ENCODE measurements at places on chromosomes 6 and 20. TPM values are rescaled to one million over a fixed set of nuclear protein-coding genes. Genes with fewer than 3 reads are reported as not detected.
A peak's percentile ranks its signal among the peaks of the same experiment; 100 is the strongest.

DNA sequence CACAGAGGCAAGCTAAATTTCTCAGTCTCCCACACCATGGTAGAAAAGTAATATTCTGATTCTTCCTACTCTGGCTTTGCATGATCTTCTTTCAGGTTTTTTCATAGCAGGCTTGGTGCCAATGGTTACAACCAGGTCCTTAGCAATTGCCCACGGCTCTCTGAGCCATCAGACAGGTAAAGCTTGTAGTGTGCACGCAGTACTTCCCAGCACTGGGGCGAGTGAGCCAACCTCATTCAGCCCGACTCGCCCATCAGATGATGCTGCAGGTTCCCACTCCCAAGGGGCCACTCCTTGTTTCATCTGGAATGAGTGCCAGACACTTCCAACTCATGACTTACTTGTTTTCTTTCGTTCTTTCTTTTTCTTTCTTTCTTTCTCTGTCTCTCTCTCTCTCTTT, 78.3 kb downstream of the PERP start:
- DNase-seq, result no peak
- H3K27ac ChIP-seq, result no peak overlapping the region

Gene SLC2A10
- polyA plus RNA-seq, result 14.1 TPM

GRCh38 chr6:73932866-73933265, 236.9 kb downstream of the CD109 start:
- no peak overlapping the region for H3K27ac ChIP-seq
- H3K36me3 ChIP-seq, result no peaks in the 10 kb centered on the region
- H3K4me3 ChIP-seq, result no peak overlapping the region

- peaks cover 8% of the 10 kb centered on the region for H3K4me1 ChIP-seq
- H3K4me3 ChIP-seq, result no peak overlapping the region
- no peaks in the 10 kb centered on the region for H3K36me3 ChIP-seq
- peaks cover 8% of the 10 kb centered on the region for H3K27me3 ChIP-seq
- no peak overlapping the region for H3K27ac ChIP-seq
Measured at GRCh38 chr20:5927749-5928462, 22.4 kb downstream of the TRMT6 start.

Gene CBLN4
- not detected for polyA plus RNA-seq

- H3K27me3 ChIP-seq, result peaks cover 43% of the 10 kb centered on the region
- H3K4me1 ChIP-seq, result no peaks in the 10 kb centered on the region
- no peak overlapping the region for H3K4me3 ChIP-seq
Measured at GRCh38 chr6:137488150-137489045, 5.8 kb downstream of the OLIG3 start.

DNA sequence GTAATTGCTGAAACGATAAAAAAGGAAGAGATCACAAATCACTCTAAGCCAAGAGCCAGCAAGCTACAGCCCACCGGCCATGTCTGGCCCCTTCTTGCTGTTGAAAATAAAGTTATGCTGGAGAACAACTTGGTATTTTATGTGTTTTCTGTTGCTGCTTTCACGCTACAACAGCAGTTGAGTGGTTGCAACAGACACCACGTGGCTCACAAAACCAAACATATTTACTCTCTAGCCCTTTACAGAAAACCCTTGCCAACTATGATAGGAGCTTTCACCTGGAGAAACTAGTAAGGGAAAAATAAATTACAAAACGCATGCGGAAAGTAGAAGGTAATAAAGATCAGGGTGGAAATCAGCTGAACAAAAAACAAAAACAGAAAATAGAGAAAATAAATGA, 41.1 kb upstream of the SLCO4A1 start:
- peaks cover 7% of the 10 kb centered on the region for H3K4me1 ChIP-seq
- no peaks in the 10 kb centered on the region for H3K27me3 ChIP-seq
- H3K27ac ChIP-seq, result no peak overlapping the region
- DNase-seq, result no peak

Gene MAS1
- polyA plus RNA-seq, result not detected

Gene MCCD1
- polyA plus RNA-seq, result not detected

GRCh38 chr6:165999279-165999678, 168.4 kb downstream of the TBXT start:
- DNase-seq, result no peak
- no peak overlapping the region for H3K4me3 ChIP-seq
- H3K4me1 ChIP-seq, result no peaks in the 10 kb centered on the region
- H3K27ac ChIP-seq, result no peak overlapping the region
- H3K36me3 ChIP-seq, result no peaks in the 10 kb centered on the region
- no peaks in the 10 kb centered on the region for H3K27me3 ChIP-seq

Gene CST5
- not detected for polyA plus RNA-seq

- H3K4me3 ChIP-seq, result no peak overlapping the region
- no peaks in the 10 kb centered on the region for H3K4me1 ChIP-seq
- no peaks in the 10 kb centered on the region for H3K27me3 ChIP-seq
- DNase-seq, result no peak
Measured at GRCh38 chr6:147382945-147383554, 125.4 kb upstream of the SAMD5 start.

DNA sequence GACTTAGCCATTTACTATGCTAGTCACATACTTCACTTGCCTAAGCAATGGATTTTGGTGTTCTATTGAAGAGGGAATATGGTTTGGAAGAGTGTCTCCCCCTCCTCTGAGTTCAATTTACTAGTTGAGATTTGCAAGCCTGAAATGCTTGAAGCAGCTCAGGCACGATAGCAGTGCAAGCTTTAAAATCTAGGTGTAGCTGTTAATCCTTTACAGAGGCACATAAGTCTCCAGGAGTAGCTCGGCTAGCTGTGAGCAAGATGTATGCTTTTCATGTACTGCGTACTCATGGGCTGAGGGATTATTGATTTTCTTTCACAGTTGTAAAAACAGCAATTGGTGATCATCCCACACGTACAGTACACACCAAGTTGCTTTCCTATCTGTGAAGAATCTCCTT, 726 bp downstream of the FLRT3 start:
- H3K27me3 ChIP-seq, result no peaks in the 10 kb centered on the region
- no peak for DNase-seq
- H3K4me1 ChIP-seq, result peaks cover 4% of the 10 kb centered on the region

DNA sequence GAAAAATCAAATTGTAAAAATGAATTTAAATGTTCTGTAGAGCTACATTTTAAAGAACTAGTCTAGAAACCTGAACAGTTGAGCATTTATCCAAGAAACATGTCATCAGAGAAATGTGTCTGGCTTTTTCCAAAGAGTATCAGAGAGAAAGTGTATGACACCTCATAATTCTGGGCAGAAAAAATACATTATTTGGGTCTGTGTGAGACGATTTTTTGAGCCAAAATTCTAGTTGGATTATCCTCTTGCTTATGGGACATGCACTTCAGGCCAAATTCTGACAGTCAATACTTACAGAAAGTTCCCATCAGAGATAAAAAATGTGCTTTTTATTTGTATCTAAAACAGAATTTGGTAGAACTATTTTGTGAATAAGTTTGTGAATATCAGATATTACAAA, 1242.7 kb downstream of the EPHA7 start:
- no peaks in the 10 kb centered on the region for H3K27me3 ChIP-seq
- H3K4me1 ChIP-seq, result no peaks in the 10 kb centered on the region
- no peak overlapping the region for H3K4me3 ChIP-seq

Gene PTK7
- 105 TPM for polyA plus RNA-seq

GRCh38 chr6:2594868-2595267, 155.9 kb downstream of the MYLK4 start:
- no peaks in the 10 kb centered on the region for H3K27me3 ChIP-seq
- no peaks in the 10 kb centered on the region for H3K36me3 ChIP-seq
- no peak overlapping the region for H3K4me3 ChIP-seq
- H3K27ac ChIP-seq, result no peak overlapping the region

Gene GPX5
- polyA plus RNA-seq, result not detected

Gene IP6K3
- 0.21 TPM for polyA plus RNA-seq

Gene RRBP1
- 50.2 TPM for polyA plus RNA-seq

Gene PREX1
- polyA plus RNA-seq, result 5.3 TPM

- no peak for DNase-seq
- peaks cover 6% of the 10 kb centered on the region for H3K4me1 ChIP-seq
- H3K4me3 ChIP-seq, result no peak overlapping the region
- H3K27ac ChIP-seq, result no peak overlapping the region
- peaks cover 79% of the 10 kb centered on the region for H3K36me3 ChIP-seq
Measured at GRCh38 chr6:134961366-134961765, 11.5 kb upstream of the ALDH8A1 start.

GRCh38 chr20:51159981-51160380, 137.1 kb upstream of the KCNG1 start:
- peaks cover 54% of the 10 kb centered on the region for H3K4me1 ChIP-seq
- peaks cover 44% of the 10 kb centered on the region for H3K27me3 ChIP-seq
- no peak for DNase-seq
- H3K27ac ChIP-seq, result no peak overlapping the region
- H3K4me3 ChIP-seq, result no peak overlapping the region

Gene CFAP61
- 0.62 TPM for polyA plus RNA-seq

DNA sequence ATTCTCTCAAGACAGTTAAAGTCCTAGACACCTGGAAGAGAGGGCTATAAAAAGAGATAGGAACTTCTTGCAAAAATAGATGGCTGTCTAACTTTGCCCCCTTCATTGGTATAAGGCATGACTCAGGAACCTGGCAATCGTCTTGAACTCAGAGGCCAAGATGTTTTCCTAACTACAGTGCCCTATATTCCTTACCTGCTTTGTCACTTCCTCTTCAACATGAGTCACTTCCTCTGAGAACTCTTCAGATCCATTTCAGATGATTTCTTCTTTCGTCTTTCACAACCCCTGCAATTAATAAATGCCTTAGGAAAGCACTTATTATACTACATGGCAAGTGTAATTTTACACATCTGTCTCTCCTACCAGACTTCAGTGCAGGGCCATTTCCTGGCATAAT, 83.5 kb downstream of the HAO1 start:
- no peak overlapping the region for H3K4me3 ChIP-seq
- H3K27ac ChIP-seq, result peak overlapping the region; percentile 62
- DNase-seq, result no peak
- peaks cover 9% of the 10 kb centered on the region for H3K4me1 ChIP-seq

- DNase-seq, result no peak
- no peak overlapping the region for H3K4me3 ChIP-seq
- no peaks in the 10 kb centered on the region for H3K4me1 ChIP-seq
- no peaks in the 10 kb centered on the region for H3K36me3 ChIP-seq
- no peak overlapping the region for H3K27ac ChIP-seq
- H3K27me3 ChIP-seq, result no peaks in the 10 kb centered on the region
Measured at GRCh38 chr6:55897346-55897745, 22.0 kb upstream of the BMP5 start.

Gene CST7
- 0.08 TPM for polyA plus RNA-seq

DNA sequence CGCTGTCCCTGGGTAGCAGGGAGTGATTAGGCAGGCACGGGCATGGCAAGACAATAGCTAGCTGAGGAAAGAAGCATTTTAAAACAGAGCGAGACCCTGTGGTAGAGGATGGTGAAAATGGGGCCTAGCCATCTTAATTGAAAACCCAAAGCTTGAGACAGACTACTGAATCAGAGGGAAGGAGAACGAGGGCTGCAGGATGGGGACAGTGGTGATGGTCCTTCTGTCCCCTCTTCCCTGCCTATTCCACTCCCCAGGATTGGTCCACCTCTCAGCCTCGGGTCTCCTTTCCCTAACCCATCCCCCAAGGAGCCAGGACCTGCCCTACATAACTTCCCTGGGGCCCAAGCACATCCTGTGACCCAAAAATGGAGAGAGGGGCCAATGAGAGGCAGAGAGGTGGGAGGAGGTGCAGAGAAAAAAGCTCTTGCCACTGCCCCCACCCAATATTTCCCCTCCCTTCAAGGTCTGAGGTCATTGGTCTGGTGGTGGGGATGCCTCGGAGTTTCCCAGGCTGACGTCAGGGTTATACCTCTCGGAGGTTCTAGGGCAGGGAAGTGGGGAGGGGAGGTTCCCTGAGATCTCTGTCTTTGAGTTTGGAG, 884 bp upstream of the CUTA start:
- peaks cover 43% of the 10 kb centered on the region for H3K4me1 ChIP-seq
- DNase-seq, result no peak
- H3K4me3 ChIP-seq, result peak overlapping the region; percentile 47
- peak overlapping the region; percentile 84 for H3K27ac ChIP-seq
- no peaks in the 10 kb centered on the region for H3K27me3 ChIP-seq
- H3K36me3 ChIP-seq, result peaks cover 10% of the 10 kb centered on the region

DNA sequence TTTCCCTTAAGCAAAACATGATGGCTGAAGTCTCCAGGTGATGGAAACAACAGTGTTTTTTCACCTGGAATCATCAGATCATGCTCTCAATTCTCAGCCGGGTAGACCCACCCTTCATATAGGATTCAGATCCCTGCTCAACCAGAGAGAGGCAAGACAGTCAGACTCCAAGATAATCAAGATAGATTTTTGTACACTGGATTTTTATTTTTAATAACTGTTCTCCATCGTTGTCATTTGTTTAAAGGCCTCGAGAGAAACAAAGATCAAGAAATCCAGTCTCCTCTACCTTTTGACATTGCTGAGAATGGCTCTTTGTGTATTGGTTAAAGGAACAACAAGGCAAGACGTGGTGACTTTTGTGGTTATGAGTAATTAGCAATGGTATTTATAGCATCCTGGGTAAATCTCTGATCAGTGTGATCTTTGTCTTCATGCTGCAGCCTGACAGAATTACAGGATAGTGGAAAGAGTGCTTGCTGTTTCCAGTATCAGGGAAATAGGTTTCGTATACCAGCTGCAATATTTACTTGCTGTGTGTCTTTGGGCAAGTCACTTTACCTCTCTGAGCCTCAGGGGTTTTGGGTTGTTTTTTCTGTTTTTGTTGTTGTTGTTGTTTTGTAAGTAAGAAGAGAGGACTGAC, 29.9 kb downstream of the ID4 start:
- H3K4me3 ChIP-seq, result no peak overlapping the region
- no peak for DNase-seq
- H3K4me1 ChIP-seq, result no peaks in the 10 kb centered on the region
- no peaks in the 10 kb centered on the region for H3K36me3 ChIP-seq
- H3K27ac ChIP-seq, result no peak overlapping the region
- H3K27me3 ChIP-seq, result peaks cover 6% of the 10 kb centered on the region

Gene CCN5
- polyA plus RNA-seq, result 0.05 TPM

Gene SLC22A7
- not detected for polyA plus RNA-seq

GRCh38 chr6:15205321-15205720, 40.5 kb upstream of the JARID2 start:
- no peaks in the 10 kb centered on the region for H3K27me3 ChIP-seq
- no peak overlapping the region for H3K4me3 ChIP-seq
- no peak overlapping the region for H3K27ac ChIP-seq
- DNase-seq, result no peak

DNA sequence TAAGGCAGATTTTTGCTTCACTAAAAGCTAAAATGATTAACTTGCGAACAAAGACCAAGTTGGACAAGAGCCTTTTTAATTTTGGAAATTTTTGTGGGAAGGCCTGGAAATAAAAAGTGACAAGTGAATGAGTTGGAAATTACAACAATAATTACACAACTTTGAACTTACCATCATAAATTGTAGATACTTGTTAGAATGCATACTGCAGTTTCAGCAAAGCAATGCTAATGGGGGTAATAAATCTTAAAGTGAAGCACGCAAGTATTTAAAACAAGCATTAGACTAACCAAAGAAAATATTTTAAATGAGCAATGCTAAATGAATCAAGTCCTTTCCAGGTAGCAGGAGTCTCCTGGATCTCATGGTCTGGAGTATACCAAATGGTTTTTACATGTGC, 83.2 kb upstream of the EYA4 start:
- no peaks in the 10 kb centered on the region for H3K36me3 ChIP-seq
- peaks cover 5% of the 10 kb centered on the region for H3K4me1 ChIP-seq
- H3K27ac ChIP-seq, result no peak overlapping the region
- no peak overlapping the region for H3K4me3 ChIP-seq

Gene BPIFB1
- not detected for polyA plus RNA-seq

Gene RFX6
- not detected for polyA plus RNA-seq

Measured in SK-N-SH (cell line).